Activated T-cell treated with anti-CD3 and anti-CD28 coated beads, Interleukin-2, amount 50 U/mL, for 4 hours (primary cell): ENCODE measurements at places on chromosomes 7 and 10.

GRCh38 chr7:2201686-2202360 is 30.9 kb downstream of the MAD1L1 start:
- DNase-seq, result no peak

GRCh38 chr10:79948976-79949722 is at the start of gene SFTPD:
TSS of gene SFTPD (minus strand) at chr10:79949105. CDS start at chr10:79946659, 2,446 bp downstream.
- no peak for DNase-seq

DNA sequence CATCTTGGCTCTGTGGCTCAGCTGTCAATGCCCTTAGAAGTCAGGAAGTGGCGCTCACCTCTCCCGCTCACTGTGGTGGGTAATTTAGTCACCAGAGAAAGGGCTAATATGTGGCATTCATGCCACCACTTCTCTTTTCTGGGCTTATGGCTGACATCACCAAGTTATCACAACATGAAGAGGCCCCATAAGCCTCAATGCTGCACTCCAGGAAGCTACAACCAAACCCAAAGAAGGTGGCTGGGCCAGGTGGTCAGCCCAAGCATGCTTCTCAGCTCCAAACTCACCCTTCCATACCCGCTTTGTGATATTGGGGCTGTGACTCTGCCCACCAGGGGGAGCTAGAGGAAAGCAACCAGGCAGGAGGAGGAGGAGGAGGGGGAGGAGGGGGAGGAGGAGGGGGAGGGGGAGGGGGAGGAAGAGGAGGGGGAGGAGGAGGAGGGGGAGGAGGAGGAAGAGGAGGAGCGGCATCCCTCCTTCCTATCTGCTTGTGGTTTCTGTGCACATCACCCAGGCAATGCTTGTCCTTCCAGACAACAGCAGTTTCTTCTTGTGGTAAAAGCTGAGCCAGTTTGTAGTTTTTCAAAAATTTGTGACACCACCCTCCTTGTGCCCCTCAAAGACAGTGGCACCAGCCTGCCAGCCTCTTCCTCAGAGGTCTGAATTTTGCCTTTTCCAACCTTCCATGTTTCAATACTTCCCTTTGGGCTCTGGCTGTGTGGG is 42.1 kb downstream of the CYP26A1 start:
- peak; percentile 64 for DNase-seq

- no peak for DNase-seq
Measured at GRCh38 chr7:127857464-127857841, 173.8 kb downstream of the LRRC4 start.

DNA sequence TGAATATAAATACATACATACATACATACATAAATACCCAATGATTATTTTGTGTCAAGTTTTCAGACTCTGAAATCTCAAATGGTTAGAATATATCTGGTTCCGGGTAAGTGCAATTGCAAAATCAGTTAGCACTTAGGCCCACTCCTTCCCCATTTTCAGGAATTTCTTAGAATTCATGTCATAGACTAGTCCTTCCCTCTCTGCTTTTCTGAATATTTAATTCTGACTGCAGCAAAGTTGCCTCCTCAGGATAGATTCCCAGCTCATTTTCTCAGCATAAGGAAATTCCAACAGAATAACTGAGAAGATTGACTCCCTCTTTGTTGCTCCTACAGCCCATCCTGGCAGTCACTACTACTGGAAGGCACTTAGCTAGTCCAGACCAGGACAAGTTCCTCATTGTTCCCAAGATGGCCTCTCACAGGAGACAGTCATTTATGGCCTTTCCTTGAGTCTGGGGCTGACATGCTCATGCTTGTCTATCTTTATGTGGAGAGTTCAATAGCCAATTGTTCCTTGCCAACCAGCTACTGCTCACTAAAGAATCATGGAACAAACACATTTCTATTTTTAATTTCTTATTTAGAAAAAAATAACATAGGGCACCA is 142.9 kb upstream of the ITGB1 start:
- DNase-seq, result no peak

GRCh38 chr7:143979359-143979758 is 20.8 kb upstream of the OR6B1 start:
- DNase-seq, result no peak

GRCh38 chr7:138814816-138815332 is 16.9 kb upstream of the ATP6V0A4 start:
- DNase-seq, result no peak

DNA sequence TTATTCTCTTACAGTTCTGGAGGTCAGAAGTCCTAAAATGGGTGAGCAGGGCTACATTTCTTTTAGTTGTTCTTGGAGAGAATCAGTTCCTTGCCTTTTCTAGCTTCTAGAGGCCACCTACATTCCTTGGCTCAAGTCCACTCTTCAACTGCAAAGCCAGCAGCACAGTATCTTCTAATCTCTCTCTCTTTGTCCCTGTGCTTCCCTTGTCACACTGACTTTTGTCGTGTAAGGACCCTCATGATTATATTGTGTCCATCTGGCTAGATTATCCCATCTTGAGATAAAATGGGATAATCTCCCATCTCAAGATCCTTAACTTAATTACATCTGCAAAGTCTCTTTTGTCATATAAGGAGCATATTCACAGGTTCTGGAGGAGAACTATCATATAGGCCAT is 359.0 kb downstream of the ADRA2A start:
- no peak for DNase-seq

GRCh38 chr10:30359373-30360206 is 10.5 kb upstream of the MTPAP start:
- DNase-seq, result peak; percentile 43

- DNase-seq, result peak; percentile 25
Measured at GRCh38 chr7:47254081-47254977, 327.6 kb downstream of the TNS3 start.
